MV-4-11 (cell line): ENCODE measurements at places on chromosomes 1 and 21.

- DNase-seq = no peak
Observed at GRCh38 chr1:3101124-3101939, 32.3 kb downstream of the PRDM16 start.

DNA sequence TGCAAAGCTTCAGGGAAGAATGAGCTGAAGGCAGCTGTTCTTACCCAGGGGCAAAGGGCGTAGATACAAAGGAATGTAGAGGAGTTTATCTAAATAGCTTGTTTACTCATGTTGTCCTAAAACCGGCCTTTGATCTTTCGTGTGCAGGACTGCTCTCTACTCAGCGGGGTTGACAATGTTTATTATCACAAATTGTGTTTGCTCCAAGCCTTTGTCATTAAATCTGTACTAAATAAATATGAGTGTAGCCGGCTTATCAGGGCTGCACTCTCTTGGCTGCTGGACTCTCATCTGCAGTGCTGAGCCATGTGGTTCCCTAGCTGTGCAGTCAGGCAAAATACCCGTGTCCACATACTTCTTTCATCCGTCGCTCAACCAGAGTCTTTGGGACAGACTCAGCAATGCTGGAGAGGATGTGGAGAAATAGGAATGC is 199.0 kb downstream of the LBR start:
- DNase-seq = no peak

DNA sequence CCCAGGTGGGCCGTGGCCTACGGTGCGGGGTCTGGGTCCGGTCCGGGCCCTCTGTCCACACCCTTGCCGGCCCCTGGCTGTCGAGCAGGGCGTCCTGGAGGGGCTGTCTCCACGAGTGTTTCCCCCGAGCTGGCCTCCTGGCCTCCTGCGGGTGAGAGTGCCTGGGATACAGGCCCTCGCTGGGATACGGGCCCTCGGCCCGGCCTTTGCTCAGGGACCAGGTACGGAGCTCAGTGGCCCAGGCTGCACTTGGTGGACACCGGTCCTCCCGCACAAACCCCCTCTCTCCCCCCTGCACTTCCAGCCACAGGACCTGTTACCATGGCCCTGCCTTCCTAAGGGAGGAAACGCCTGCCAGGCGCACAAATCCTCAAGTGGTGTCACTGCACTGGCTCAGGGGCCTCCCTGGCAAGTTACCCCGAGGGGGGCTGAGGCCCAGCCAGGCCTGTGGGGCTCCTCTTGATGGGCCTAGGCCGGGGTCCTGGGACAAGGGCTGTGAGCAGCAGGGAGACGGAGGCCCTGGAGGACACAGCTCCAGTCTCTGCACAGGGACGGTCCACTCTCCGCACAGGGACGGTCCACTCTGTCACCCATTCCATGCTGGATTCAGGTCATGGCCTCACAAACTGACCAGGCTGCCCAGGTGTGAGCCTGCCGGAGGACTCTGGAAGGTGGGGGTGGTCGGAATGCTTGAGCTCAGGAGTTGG is 18.2 kb upstream of the RNF223 start:
- no peak for DNase-seq

DNA sequence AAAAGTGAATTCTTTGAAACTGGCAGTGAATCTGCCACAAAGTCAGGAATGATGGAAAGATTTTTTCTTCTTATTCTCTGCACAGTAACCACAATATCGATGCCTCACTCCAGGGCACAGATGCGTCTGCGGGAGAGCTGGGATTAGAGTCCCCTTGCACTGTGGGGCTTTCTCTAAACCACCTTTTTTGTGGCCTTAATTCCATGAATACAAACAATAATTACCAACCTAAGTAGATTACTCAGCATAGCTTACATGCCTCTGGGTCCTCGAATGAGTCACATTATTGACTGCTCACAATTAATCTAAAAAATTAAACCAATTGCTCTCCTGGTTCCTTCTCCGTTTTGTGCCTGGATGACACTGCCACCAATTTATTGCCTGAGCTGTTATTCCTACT is 125.8 kb downstream of the KAZN start:
- peak; percentile 62 for DNase-seq

DNA sequence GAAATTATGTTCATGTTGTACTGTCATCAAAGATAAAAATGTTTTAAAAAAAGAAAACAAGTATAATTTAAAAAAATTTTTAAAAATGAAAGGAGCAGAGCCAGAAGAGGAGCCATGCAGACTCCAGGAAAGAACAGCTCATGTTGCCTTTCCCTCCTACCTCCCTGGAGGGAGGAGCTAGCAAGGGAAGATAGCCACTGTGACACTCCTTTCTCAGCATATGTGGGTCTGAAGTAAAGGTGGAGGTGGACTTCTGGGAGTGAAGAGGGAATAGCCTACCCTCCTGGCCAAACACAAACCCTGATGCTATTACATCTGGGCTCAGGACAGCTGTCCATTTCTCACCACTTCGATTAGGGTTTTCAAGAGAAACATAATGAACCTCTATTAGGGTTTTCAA is 54.2 kb downstream of the SLC2A1 start:
- DNase-seq = no peak

DNA sequence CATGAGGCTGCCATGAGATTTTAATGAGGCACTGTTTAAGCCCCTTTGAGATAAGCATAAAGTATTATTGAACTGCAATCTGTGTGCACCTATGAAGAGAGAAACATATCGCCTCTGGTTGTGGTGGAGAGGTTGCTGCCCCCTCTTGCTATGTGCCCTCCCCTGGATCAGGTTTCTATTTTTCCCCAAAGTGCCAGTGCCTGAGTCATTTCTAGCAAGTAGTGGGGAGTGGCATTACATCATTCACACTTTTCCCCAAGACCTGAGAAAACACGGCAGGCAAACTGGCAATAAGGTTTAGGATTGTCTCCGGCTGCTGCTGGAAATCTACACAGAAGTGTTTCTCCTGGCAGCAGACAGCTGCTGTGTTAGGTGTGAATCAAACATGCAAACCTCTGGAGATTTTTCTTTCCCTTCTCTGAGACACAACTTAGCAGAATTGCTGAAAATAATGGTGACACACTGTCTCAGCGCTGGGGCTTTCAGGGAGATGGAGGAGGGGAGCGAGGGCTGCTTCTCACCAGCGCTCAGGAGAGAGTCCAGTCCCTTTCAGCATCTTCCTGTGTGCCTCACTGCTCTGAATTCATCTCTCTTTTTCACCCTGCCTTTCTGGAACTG is 13.7 kb upstream of the RGS16 start:
- no peak for DNase-seq

- no peak for DNase-seq
Observed at GRCh38 chr1:168187177-168187576, 8.4 kb downstream of the TIPRL start.

GRCh38 chr21:28794371-28794851 is 198.3 kb downstream of the LTN1 start:
- no peak for DNase-seq

DNA sequence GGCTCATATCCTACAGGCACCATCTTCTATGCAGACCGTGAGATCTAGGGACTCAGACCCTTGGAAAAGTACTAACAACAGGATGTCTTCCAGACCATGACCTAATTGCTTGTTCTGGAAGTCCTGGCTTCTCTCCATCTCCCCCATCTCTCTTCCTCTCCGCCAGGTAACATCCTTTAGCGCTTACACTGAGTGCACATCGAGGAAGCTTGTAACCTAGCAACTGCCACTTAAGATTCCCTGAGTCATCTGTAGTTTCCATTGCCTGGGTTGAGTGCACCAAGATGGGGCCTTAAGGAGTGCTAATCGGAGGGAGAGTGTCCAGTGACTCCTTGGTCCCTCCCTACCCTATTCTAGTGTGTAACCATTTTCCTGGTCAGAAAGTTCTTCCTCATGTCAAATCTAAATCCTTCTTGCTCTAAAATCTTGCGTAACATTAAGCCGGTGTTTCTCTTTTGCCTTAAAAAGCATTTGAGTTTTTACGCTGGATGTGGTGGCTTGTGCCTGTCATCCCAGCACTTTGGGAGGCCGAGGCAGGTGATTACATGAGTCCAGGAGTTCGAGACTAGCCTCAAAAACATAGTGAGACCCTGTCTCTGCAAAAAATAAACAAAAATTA is 9.7 kb downstream of the KLHDC8A start:
- DNase-seq = no peak

GRCh38 chr1:196466654-196467053 is 141.6 kb downstream of the KCNT2 start:
- DNase-seq = no peak

- no peak for DNase-seq
Observed at GRCh38 chr21:42840411-42841155, 38.8 kb downstream of the WDR4 start.

GRCh38 chr1:74673351-74674111 is at the start of gene ERICH3:
Gene ERICH3, minus strand, starts transcription at chr1:74673792. Its CDS starts 273 bp downstream, at chr1:74673519.
- no peak for DNase-seq
